ENCODE measurements at places on chromosomes 5 and 9. TPM values are rescaled to one million over a fixed set of nuclear protein-coding genes. Genes with fewer than 3 reads are reported as not detected.

C5orf52 gene
- total RNA-seq: not detected

TDRD7 gene
- 5.1 TPM for total RNA-seq

INSL6 gene
- total RNA-seq: not detected

GRCh38 chr9:122329597-122329996 is 41.2 kb upstream of the PTGS1 start:
- peaks cover under 1% of the 10 kb centered on the region for H3K36me3 ChIP-seq
- DNase-seq: no peak
- H3K4me3 ChIP-seq: no peak overlapping the region
- no peak overlapping the region for H3K27ac ChIP-seq
- H3K27me3 ChIP-seq: no peaks in the 10 kb centered on the region
- peaks cover 7% of the 10 kb centered on the region for H3K4me1 ChIP-seq

DNA sequence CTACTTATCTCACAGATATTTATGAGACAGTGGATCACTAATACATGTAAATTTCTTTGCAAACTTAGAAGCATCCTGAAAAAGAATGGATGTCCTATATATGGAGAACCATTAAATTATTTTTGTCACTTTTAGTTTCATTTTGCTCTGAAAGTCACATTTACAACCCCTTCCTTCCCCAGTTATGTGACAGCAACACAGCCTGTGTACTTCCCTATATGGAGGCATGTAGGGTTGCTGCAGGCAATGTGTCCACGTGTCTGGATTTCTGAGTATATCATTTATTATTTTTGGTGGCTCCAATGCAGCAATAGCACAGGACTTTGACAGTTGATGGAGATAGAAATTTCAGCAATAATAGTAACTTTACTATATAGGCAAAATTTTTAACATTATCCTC is 156.4 kb downstream of the ST8SIA4 start:
- H3K27me3 ChIP-seq: no peaks in the 10 kb centered on the region
- H3K4me1 ChIP-seq: no peaks in the 10 kb centered on the region
- no peaks in the 10 kb centered on the region for H3K36me3 ChIP-seq
- no peak overlapping the region for H3K4me3 ChIP-seq
- H3K27ac ChIP-seq: no peak overlapping the region
- DNase-seq: no peak

GRCh38 chr9:11103525-11103924 is 490.7 kb upstream of the PTPRD start:
- H3K4me3 ChIP-seq: no peak overlapping the region
- no peak overlapping the region for H3K27ac ChIP-seq
- DNase-seq: no peak
- H3K27me3 ChIP-seq: no peaks in the 10 kb centered on the region

DNA sequence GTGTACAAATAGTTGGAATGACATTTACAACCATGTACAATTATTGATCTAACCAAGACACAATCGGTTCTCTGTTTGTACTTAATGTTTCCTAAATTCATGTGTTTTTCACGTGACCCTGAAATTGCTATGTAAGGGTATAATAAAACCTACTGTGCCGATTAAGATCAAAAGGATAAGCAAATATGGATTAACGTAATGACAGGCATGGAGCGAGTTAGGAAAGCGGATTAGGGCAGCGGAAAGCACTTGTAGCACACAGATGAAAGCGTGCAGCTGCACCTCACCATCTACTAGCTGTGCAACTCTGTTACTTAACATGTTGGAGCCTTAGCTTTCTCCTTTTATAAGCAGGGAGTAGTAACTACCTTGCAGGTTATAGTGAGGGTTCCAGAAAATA is 38.3 kb upstream of the ZFYVE16 start:
- no peaks in the 10 kb centered on the region for H3K36me3 ChIP-seq
- no peak for DNase-seq
- H3K27me3 ChIP-seq: no peaks in the 10 kb centered on the region
- H3K4me3 ChIP-seq: no peak overlapping the region
- H3K4me1 ChIP-seq: no peaks in the 10 kb centered on the region

DNA sequence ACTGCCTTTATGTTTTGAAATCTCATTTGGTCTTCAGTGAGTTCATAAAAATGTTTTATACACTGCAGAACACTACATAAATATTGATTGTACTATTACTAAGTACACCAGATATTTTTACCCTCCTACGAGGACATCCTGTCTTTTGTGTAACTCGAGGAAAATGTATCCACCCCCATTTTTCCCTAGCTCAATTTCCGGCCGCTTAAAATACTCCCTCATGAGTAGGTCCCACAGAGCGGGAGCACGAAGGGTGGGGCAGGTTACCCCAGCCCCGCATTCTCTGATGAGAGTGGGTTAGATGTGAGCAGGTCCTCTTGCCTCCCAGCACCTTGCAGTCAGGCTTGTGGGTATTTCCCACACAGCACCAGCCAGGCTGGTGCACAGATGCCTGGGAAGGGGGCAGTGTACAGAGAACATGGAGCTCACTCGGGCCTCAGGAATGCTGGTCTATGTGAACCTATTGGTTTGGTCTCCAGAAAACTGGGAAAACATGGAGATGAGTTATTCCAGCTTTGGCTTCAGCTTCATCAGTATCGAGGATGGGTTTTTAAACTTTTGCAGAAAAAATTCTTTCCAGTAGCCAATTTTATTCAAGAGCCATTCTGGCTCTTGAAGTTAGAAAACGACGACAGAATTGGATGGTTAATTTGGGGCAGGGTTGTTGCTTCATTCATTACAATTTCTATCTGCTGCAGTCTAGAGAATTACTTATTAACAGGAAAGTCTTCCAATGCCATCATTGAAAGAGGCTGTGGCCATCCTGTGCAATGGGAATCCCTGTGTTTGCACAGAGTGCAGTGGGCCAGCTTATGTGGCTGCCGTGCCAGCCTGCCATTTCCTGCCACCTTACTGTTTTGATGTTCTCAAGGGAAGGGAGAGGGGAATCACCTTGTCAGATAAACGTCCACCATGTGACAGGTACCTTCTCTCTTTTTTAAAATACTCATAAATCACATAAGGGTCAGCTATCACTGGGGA is 73.2 kb downstream of the WDR41 start:
- H3K27ac ChIP-seq: no peak overlapping the region
- no peaks in the 10 kb centered on the region for H3K4me1 ChIP-seq

GRCh38 chr5:52607227-52607824 is 180.4 kb upstream of the ITGA1 start:
- no peak overlapping the region for H3K27ac ChIP-seq
- no peak overlapping the region for H3K4me3 ChIP-seq
- no peaks in the 10 kb centered on the region for H3K36me3 ChIP-seq
- H3K27me3 ChIP-seq: no peaks in the 10 kb centered on the region

- H3K4me3 ChIP-seq: no peak overlapping the region
- DNase-seq: no peak
- no peaks in the 10 kb centered on the region for H3K27me3 ChIP-seq
Observed at GRCh38 chr5:74717596-74717995, 32.6 kb downstream of the HEXB start.

DNA sequence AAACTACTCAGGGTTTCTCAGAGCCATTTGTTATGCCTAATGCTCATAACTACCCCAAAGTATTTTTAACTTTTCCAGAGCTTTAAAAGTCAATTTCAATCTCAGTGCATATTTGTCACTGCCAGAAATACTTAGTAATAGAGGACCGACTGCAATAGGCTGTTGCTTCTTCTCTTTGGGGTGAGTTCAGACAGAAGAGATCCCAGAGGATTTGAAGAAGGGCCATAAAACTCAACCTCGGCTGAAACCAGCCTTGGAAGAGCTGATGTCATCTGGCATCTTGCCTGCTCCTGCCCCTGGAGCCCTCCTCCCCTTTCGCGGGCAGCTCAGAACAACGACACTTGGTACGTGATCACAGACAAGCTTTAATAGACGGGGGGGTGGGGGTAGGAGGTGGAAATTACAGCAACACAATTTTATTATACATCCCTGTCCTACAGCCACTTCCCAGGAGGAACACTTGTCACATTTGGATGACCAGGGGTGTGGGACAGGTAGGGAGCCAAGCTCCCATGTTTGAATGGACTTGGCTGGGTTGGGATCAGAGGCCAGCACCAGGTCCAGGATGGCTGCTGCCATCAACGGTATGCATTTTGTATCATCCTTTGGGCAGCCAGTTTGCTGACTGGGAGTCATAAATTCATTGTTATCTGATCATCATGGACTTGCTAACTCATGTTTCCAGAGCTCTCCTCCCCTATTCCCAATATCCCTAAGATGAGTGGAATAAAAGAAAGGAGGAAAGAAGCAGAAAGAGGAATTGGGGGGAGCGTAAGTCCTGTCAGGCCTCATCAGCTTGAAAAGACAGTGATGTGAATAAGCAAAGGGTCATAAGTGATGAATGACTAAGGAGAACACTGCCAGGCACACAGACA is 186.6 kb upstream of the PANK3 start:
- peak; percentile 60 for DNase-seq
- H3K27me3 ChIP-seq: no peaks in the 10 kb centered on the region
- no peak overlapping the region for H3K4me3 ChIP-seq
- H3K27ac ChIP-seq: no peak overlapping the region
- no peaks in the 10 kb centered on the region for H3K36me3 ChIP-seq

DNA sequence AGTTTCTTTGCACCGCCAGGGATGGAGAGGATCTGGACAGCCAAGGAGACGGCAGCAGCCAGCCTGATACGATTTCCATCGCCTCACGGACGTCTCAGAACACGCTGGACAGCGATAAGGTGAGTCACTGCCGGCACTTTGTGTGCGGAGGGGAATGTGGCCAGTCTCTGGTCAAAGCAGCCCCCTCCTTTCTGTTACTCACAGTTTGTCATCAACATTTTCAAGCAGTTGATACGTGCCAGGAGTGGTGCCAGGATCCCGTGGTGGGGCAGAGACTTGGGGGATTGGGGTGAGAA is 175.1 kb upstream of the OTULINL start:
- H3K36me3 ChIP-seq: no peaks in the 10 kb centered on the region
- no peak overlapping the region for H3K4me3 ChIP-seq
- H3K4me1 ChIP-seq: no peaks in the 10 kb centered on the region
- H3K27me3 ChIP-seq: no peaks in the 10 kb centered on the region
- no peak overlapping the region for H3K27ac ChIP-seq
- DNase-seq: no peak

- H3K4me1 ChIP-seq: no peaks in the 10 kb centered on the region
- H3K4me3 ChIP-seq: no peak overlapping the region
Observed at GRCh38 chr5:74945561-74946165, 79.5 kb upstream of the FAM169A start.

DNA sequence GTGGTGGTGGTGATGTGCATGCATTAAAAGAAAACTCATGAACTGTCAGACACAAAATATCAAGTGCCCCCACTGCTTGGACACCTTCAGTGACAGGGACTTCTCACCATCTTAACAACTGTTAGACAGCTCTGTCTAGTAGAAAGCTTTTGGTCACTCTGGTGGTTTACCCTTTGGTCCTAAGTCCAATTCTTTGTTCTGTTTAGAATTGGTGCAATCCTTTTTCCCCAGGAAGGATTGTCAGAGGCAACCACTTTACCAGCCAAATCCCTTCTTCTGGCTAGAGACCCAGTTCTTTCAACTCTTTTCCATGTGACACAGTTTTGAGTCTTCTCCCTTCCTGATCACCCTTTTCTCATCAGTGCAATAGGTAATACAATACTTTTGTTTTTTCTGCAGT is 140.2 kb downstream of the SEC61B start:
- no peak overlapping the region for H3K4me3 ChIP-seq
- DNase-seq: no peak
- no peaks in the 10 kb centered on the region for H3K27me3 ChIP-seq

DNA sequence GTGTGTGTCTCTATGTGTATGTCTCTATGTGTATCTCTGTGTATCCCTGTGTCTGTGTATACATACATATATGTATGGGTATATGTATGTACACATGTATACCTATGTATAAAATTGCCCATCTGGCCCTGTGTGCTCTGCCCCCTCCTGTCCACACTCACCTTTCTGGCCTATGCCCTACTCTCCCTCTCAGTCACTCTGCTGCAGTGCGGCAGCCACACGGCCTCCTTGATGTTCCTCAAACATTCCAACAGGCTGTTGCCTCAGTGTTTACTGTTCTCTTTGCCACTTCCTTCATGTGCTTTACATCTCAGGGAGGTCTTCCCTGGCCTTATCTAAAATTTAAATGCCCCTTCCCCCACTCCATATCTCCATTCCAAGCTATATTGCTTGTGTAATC is 18.3 kb upstream of the RNF180 start:
- peaks cover 17% of the 10 kb centered on the region for H3K4me1 ChIP-seq
- H3K27ac ChIP-seq: no peak overlapping the region
- DNase-seq: no peak
- H3K4me3 ChIP-seq: no peak overlapping the region
- H3K36me3 ChIP-seq: no peaks in the 10 kb centered on the region
- no peaks in the 10 kb centered on the region for H3K27me3 ChIP-seq

DNA sequence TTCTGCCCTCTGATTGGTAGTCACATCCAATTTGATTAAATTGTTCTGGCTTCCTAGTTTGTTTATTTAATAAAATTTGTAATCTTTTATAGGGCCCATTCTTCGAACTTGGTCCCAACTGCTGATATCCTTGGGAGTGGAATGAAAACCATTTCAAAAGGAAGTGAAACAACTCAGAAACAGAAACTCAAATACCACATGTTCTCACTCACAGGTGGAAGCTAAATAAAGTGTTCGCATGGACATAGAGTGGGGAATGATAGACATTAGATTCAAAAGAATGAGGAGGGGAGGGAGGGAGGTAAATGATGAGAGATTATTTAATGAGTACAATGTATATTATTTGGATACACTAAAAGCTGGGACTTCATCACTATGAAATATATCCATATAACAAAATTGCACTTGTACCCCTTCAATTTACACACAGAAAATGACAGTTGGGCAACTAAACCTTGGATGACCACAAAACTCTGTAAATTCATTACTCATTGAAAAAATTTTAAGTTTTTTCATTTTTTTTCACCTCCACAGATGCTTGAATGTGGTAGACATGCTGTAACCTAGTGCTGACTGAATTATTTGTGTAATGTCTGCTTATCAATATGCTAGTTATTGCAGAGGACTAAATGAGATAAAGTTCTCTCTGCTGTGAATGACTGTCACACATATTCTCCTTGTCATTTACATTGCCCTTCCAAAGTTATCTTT is 16.0 kb downstream of the ATP10B start:
- no peaks in the 10 kb centered on the region for H3K36me3 ChIP-seq
- no peak for DNase-seq
- H3K27me3 ChIP-seq: no peaks in the 10 kb centered on the region

DNA sequence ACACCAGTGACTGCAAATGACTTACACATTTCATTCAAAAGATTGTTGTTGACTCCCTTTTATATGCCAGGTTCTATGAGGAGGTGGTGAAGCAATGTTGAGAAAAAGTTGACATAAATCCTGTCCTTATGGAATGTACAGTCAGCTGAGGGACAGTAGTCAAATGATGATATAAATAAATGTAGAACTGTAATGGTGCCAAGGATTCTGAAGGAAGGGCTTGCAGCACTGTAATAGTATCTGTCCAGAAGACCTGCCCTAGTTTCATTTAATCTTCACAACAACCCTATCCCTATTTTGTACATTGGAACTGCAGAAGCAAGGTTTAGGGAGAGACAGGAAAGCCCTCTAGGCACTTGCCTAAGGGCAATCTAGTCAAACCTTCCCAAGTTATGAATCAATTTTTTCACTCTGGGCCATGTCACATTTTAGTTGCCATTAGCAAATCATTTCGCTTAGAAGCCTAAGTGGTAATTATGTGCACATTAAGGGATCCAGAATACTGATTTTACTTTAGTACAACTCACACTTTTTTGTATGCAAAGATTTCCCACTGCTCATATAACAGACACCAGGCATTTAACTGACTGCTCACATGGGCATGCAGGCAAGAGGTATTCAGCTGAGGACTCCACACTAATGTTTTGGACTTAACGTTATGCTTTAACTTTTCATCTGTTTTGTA is 34.5 kb upstream of the LIFR start:
- H3K36me3 ChIP-seq: no peaks in the 10 kb centered on the region
- H3K27me3 ChIP-seq: no peaks in the 10 kb centered on the region
- H3K4me1 ChIP-seq: peaks cover 29% of the 10 kb centered on the region
- peak overlapping the region; percentile 75 for H3K27ac ChIP-seq
- no peak for DNase-seq
- H3K4me3 ChIP-seq: peak overlapping the region; percentile 6

Measured in psoas muscle (tissue), 8 donors.